ENCODE measurements at places on chromosomes 3 and 15.

- DNase-seq, result no peak
Measured at GRCh38 chr15:66063147-66063546, 190.4 kb downstream of the MEGF11 start.

GRCh38 chr3:120200493-120201235 is 84.4 kb downstream of the GPR156 start:
- no peak for DNase-seq

GRCh38 chr3:105869861-105870755 is 1.3 kb upstream of the CBLB start:
- DNase-seq, result no peak

DNA sequence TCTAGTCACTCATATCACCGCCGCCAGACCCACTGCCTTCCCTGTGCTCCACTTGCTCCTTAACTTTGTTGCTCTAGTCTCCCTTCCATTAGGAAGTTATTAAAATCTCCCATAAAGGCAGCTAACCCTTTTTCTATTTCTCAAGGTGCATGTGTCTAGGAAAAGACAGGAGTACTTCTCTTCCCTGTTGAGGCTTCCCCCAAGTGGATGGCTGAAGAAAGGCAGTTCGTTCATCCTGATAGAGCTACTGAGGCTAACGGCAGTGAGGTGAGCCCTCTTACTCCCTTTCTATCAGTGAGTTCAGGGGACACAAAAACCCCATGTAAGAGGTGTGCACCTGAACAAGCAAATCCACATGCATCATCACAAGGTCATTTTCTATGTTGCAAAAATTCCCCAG is 397.8 kb downstream of the IGSF11 start:
- DNase-seq, result peak; percentile 34

DNA sequence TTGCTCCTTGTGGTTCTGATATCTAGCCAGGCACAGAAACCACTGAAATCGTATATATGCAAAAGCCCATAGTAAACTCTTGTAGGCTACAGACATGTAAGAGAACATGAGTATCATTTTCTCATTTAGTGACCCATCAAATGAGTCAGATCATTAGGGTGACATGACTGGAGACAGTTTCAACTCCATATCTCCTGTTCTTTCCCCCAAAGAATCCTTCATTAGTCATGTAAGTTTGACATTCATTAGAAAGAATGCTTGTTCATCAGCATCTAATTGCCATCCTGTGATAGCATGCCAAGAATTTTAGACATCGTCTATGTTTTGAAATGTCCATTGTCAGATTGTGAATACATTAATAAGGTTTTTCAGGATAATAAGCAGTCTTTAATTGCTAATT is 264.9 kb upstream of the TPM1 start:
- no peak for DNase-seq

GRCh38 chr15:66578286-66578875 is 12.6 kb upstream of the LCTL start:
- peak; percentile 4 for DNase-seq

GRCh38 chr3:39784922-39785321 is 24.5 kb upstream of the MYRIP start:
- DNase-seq, result no peak

DNA sequence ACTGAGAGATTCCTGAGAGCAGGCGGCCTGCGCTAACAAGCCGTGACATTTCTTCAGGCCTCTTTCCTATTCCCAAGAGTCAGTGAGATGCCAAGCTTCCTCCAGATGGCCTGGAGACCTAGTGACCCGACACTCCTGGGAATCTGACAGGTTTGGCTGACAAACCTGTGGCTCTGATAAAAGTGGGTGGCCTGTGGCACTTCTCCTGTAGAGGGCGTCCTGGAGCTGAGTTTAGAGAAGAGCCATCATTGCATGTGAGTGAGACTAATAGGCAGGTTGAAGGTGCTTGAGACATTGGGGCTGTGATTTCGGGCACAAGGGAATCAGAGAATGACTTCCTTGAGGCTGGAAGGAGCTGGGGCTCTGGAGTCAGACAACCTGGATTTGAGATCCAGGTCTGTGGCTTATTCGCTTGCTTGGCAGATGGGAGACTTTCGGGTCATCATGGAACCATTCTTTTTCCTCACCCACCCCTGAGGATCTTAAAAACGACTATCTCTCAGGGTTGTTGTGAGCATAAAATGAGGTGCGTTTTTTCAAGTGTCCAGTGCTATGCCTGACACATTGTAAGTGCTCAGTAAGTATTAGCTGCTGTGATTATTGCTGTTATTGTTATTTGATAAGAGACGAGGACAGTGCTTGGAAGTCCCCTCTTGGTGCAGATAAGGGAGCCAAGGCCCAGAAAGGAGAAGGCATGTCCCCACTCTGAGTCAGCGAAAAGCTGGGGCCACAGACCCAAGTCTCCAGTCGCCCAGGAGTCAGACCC is 77.2 kb downstream of the SCN10A start:
- peak; percentile 68 for DNase-seq

- DNase-seq, result peak; percentile 59
Measured at GRCh38 chr15:52005748-52006701, 13.0 kb upstream of the MAPK6 start.

GRCh38 chr3:76694063-76694462 is 345.8 kb upstream of the ROBO2 start:
- peak; percentile 20 for DNase-seq

DNA sequence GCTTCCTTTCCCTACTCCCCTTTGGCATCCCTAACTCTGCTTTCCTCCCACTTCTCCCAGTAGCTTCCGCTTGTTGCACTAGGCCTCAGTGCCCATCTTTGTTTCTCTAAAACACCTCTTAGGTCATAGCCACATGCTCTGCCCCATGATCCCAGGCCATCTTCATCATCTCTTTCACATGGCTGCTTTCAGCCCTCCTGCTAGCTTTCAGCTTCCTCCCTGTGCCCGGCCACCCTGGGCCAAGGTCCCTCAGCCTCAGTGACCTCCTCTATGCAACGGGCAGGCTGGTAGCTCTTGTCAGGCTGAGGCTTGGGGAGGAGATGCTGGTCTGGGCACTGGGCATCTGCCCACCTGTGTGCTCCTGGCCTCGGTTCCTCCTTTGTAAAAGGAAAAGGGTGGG is 2.3 kb downstream of the PLEKHO2 start:
- no peak for DNase-seq

DNA sequence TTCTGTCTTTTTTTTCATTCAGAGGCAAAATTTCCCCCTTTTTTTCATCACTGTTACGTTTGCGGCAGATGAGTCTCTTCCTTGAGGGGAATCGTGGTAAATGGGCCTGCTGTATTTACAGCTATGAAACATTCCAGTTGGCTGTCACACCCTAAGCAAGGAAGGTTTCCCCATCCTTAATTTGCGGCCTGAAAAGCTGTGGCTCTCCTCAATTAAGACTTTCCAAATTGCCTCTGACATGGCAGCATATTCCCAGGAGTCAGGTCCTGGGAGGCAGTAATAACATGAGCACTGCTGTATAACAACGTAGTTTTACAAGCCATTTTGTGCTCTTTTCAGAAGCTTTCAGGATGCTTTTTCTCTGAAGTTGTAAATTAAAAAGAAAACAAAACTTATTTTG is 420.9 kb downstream of the LPP start:
- DNase-seq, result no peak

GRCh38 chr15:89946681-89947299 is 34.0 kb upstream of the ARPIN start:
- no peak for DNase-seq

DNA sequence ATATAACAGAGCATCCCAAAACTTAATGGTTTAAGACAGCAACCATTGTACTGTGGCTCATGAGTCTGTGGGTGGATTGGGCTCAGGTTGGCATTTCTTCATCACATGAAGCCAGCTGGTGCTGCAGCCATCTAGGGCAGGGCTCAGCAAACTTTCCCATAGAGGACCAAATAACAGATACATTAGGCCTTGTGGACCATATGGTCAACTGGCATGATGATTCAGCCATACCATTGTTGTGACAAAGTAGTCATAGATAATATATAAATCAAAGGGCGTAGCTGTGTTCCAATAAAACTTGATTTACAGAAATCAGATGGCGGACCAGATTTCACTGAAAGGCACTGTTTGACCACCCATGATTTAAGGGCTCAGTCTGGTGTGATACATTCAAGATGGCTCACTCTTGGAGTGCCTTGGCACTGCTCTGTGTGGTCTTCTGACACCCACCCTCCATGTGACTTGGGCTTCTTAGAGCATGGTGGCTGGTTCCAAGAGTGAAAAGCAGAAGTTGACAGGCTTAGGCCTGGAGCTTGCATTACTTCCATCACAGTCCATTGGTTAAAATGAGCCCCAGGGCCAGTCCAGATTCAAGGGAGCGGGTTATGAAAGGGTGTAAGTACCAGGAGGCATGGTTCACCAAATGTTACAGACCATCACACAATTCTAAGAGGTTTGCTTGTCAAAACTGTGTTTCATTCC is 40.8 kb upstream of the BHLHE40 start:
- no peak for DNase-seq

- DNase-seq, result no peak
Measured at GRCh38 chr15:47795864-47796263, 78.6 kb downstream of the SEMA6D start.

- no peak for DNase-seq
Measured at GRCh38 chr15:101520395-101520794, 30.9 kb upstream of the PCSK6 start.

- no peak for DNase-seq
Measured at GRCh38 chr3:20646425-20646824, 460.4 kb upstream of the SGO1 start.

GRCh38 chr3:182491577-182491976 is 301.7 kb upstream of the ATP11B start:
- DNase-seq, result no peak

DNA sequence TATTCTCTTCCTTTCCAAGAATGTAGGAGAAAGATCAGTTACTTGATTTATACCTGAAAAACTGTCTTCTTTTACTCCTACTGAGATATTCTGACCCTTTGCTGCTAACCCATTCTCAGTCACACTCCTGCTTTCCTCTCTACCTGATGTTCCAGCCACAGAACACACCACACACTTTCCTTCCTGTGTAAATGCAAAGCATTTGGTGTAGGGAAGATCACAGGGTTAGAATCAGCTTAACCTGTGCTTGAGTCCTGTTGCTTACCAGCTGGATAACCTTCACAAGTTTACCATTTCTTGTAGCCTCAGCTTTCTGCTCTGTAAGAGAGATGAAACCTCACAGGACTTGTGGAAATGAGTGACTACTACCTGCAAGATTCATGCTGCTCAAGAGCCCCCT is 489.8 kb upstream of the GOLIM4 start:
- DNase-seq, result no peak

DNA sequence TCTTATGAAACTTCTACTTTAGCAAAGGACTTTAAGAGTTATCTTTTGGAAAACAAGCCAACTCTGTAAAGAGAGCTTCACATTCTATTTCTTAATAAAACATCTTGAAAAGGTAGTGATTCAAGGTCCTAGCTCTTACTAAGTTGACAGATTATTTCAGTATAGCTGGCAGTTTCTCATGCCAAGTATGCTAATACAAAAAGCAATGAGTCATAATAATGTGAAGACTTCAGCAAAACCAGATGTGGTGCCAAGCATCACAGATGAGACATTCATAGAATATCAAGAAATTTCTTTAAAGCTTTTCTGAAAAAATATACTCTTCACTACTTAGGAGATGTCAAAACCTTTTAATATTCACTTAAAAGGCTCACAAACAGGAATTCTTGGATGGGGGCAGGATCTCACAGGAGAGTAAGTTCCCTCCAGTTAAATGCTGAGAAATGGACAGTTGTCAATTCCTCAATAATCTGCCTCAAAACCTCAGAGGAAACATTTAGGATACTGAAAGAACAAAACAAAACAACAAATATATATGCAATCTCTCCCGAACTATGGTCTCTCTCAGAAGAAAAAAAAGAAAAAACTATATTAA is 45.6 kb downstream of the DCBLD2 start:
- no peak for DNase-seq

GRCh38 chr3:31247063-31247447 is 285.7 kb upstream of the STT3B start:
- no peak for DNase-seq

DNA sequence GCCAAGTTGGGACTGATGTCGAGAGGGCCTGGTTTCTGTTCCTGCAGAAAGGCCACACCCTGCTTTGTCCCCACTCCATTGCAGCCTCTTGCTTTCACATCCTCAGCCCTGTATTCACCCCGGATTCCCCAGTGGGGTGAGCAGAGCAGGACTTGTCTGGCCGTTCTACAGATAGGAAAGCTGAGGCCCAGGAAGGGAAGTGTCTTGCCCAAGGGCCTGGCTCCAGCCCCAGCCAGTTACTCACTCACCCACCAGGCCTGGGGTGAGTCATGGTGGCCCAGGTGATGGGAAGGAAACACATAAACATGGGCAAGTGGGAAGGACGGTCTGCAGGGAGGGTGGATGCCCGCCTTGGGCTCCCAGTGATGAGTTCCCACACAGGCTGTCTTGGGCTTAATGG is 6.1 kb upstream of the DUSP7 start:
- no peak for DNase-seq

DNA sequence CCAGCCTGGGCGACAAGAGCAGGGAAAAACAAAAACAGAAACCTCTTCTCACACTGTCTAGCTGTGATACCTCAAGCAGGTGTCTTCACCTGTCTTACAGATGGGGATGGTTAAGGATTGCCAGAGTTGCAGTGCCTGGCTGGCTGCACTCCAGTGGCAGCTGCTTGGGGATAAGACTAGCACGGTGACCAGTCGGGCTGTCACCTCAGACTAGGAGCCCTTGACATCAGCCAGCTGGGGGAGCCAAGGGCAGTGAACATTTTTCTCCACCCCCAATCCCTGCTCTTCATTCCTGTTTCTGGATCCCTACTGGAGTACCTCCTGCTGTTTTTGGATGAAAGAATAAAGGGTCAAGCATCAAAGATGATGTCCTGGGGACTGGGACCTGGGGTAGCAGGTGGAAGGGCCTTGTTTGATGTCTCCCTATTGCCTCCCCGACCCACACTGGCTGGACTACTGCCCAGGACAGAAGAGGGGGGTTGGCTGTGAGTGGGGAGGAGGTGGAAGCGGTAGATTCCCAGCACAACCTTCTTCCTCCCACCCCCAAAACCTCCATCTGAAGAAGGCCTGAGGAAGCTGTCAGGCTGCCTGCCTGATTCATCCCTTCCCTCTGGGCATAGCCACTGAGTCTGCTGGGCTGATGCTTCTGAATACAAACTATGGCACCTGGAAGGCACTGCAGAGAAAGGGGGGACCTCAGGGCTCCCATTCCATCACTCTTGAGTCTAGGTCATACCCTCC is 7.0 kb upstream of the CPNE9 start:
- DNase-seq, result no peak

- DNase-seq, result no peak
Measured at GRCh38 chr3:134709561-134710312, 58.9 kb upstream of the KY start.

DNA sequence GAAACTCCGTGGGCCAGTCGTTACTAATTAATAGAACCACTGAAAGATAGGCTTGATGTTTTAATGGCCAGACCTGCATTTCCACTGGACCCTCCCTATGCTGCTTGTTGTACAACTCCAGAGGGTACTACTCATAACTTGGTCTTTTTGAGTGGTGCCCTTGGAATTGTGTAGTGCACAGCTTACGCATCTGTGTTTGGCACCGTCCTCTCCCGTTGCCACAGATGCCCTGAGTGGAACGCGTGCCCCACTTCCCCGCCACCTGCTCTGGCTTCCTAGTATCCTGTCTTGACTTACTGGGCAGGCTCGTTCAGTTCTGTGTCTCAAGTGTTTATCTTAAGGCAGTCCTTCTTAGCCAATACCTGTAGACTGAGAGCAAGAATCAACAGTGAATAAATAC is 78.7 kb downstream of the USP13 start:
- no peak for DNase-seq

Measured in D341Med (cell line).